ENCODE measurements at places on chromosomes 7 and 10.
A peak's percentile ranks its signal among the peaks of the same experiment; 100 is the strongest.

- peak; percentile 83 for DNase-seq
These were observed 122.9 kb downstream of the RALA start for GRCh38 chr7:39746103-39746819.

DNA sequence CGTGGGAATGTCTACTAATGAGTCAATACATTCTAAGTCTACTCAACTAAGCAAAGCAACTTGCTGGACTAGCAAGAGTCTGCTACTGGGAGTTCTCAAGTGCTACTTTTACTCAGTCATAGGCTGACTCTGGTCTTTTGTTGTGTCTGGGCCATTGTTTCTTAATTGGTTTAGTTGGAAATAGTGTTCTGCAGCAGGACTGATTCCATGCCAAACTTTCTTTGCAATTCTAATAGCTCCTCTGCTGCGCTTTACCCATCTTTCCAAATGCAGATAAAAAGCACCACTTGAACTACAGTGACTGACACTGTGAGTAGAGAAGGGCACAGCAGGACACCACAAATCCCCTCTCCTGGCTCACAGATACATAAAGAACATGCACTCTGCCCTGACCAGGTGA lies 125.7 kb downstream of the CD36 start:
- DNase-seq, result no peak

DNA sequence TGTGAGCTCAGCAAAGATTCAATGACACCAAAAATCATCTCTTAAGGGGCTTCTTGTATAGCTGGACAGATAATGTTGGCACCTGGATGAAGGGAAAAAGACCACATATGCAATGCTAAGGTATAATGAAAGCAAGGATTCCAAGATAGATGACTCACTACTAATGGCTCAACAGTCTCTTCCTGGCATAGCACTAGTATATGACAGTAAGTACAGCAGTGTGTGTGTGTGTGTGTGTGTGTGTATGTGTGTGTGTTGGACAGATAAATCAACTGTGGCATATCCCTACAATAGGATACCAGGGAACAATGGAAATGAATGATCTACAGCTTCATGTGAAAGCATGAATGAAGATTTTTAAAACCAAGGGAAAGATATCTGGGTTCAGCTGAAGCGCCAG lies 257.1 kb downstream of the SFMBT2 start:
- no peak for DNase-seq

GRCh38 chr7:109901926-109902325 lies 1189.0 kb upstream of the LRRN3 start:
- no peak for DNase-seq

- no peak for DNase-seq
These were observed 38.7 kb upstream of the ARHGAP21 start for GRCh38 chr10:24762161-24762924.

DNA sequence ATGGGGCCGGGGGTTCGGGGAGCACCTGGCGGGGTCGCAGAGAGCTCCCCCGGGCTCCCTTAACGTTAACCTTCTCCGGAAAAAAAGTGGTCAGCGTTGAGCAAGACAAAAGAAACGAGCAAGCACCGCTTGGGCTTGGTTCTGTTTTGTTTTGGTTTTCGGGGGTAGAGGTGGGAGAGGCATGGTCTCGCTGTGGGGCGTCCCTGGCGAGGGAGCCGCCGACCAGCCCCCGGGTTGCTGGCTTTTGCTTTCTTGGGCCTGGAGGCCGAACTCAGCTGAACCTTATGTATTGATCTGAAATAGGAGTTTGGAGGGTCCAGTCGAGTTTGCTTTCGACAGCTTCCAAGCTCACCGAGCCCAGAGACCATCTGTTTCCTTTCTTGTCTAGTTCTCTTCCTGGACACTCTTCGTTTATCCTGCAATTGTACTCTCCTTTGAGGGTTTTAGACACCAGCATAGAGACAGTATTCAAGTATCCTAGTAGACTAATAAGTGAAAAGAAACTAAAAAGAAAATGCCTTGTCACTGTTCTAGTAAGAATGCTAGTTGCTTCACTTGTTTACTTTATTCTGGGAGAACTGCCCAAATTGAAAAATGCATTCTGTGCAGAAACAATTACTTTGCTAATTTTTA lies 980 bp downstream of the FHIP2A start:
- no peak for DNase-seq

DNA sequence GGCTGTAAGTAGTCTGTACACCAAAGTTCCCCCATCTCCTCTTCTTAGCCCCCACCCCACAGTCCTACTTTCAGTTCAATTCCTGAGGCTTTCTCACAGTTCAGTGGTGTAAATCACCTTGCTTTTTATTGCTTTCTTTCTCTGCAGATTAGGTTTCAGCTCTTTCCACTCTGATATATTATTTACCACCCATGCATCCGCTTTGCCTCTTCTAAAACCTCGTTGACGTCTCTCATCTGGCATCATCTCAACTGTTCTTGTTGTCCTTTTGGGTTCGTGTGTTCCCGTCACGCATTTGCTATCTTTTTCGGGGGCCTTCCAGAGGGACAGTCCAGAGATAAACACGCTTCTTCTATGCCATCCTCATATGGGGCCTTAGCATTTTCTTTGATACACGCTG lies 597.9 kb upstream of the DPP6 start:
- no peak for DNase-seq

DNA sequence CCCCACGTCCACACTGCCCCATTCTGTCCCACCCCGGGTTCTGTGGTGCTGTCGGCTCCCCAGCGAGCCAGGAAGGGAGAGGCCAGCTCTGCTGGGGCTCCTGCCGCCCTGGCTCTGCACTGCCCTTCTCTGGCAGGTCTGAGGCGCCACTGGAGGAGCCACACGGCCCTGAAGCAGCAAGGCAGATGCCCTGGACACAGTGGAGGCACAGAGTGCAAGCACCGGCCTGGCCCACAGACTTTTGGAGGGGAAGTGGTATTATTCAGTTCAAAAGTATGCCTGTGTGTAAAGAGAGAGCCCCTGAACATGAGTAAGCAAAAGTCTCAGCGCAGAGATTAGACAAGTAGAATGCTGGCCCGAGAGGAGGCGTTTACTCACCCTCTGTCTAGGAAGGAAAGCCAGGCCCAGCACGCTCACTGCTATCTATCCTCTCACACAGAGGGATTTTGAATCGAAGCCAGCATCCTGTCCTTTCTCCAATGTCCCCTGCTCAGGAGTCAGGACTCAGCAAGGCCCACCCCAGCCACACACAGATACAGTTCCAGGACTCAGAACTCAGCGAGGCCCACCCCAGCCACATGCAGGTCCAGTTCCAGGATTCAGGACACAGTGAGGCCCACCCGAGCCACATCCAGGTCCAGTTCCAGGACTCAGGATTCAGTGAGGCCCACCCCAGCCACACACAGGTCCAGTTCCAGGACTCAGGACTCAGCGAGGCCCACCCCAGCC lies 115.0 kb downstream of the EGFR start:
- DNase-seq, result no peak

- no peak for DNase-seq
These were observed 111.1 kb downstream of the OAT start for GRCh38 chr10:124307591-124307990.

DNA sequence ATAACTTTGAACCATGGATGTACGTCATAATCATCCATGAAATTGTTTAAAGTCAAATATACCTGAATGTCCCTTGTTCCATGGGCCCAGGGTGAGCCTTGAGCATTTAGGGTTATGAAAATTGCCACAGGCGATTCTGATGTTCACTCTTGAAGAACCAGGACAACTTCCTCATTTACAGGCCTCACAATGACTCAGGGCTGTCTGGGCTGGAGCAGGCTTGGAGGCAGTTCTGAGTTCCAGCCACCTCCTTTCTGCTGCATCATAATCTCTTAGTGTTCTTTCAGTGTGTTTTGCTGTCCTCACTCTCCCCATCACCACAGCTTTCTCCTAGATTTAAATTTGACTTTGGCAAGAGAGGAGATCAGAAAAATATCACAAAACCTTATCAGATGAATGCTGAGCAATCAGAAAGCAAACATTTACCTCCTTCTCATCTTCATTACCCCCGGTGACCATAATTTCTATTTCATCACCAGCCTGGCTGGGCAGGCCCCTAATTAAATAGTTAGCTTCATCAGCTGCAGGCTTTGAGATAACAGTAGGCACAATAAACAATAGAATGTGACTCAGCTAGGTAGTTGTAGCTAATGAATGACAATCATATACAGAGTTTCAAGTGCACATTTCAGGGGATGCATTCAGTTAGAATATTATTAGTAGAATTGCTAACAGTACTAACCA lies 571.0 kb downstream of the SH2D4B start:
- peak; percentile 14 for DNase-seq

- peak; percentile 62 for DNase-seq
These were observed 49.7 kb upstream of the DDC start for GRCh38 chr7:50614721-50615518.

- no peak for DNase-seq
These were observed 8.3 kb upstream of the EBF3 start for GRCh38 chr10:129972145-129972965.

- DNase-seq, result no peak
These were observed 828 bp upstream of the CFAP70 start for GRCh38 chr10:73359492-73359891.

Measured in HuH-7.5 (cell line).